HT1080 (cell line): ENCODE measurements at places on chromosomes 5 and 9.

- DNase-seq, result no peak
Measured at GRCh38 chr9:89364666-89365531, 46.6 kb downstream of the SECISBP2 start.

DNA sequence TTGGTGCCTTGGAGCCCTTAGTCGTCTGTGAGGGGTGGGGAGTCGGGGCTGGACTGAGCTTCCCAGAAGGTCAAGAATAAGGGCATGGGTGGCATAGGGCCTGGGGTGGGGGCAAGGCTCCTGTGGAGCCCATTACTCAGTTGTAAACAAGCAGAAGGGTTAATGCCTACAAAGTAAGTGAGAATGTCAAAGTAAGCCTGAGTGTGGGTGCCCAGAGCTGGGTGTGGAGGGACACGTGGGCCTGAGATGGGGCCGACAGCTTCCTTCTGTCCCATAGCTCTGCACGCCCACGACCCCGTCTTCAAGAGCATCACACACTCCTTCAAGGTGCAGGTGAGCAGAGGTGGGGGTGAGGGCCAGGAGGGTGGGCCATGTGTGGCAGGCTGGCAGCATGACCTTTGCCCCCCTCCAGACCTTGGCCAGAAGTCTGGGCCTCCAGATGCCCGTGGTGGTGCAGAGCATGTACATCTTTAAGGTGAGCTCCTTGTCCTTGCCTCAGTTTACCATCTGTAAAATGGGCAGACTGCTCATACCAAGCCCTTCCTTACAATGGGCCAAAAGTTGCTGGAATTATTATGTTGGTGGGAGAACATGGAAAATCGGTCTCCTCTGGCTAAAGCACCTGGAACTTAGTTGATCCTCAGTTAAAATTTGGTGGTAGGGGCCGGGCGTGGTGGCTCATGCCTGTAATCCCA is 11.1 kb downstream of the DOLK start:
- no peak for DNase-seq

DNA sequence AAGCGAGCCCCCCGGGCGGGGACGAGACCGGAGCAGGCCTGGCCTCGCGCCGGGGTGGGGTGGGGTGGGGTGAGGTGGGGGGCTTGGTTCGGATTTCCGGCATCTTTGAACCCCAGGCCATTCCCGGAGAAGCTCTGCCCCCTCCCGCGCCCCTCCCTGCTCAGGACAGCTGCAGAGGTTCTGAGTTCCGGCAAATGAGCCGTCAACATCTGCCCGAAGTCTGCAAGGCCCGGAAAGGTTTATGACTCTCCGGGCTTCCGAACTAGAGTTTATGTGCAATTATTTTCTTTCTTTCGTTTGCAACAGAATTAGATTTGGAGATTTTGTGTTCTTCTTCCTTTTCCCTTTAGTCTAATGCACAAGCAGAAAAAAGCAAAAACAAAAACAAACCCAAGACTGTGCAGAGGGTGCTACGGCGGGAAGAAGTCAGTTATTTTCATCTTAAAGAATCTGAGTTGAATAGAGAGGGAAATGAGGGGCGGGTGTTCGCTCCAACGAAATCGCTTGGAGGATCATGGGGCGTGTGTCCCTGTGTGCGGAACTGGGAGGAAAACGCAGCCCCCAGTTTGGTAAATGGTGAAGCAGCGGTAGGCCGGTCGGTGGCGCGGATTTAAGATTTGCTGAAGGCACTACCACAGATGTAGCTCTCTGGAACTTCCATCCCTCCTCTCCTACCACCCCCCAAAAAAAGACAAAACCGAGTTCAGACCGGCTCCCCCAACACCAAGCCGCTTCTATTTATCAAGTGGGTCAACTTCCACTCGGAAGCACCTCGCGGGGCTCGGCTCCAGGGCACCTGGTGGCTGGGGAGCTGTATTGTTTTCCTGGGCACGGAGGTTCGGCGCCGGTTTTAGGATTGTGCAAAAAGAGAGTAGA is 4.8 kb downstream of the LHX2 start:
- no peak for DNase-seq

- no peak for DNase-seq
Measured at GRCh38 chr5:33526755-33527154, 86.0 kb downstream of the TARS1 start.

DNA sequence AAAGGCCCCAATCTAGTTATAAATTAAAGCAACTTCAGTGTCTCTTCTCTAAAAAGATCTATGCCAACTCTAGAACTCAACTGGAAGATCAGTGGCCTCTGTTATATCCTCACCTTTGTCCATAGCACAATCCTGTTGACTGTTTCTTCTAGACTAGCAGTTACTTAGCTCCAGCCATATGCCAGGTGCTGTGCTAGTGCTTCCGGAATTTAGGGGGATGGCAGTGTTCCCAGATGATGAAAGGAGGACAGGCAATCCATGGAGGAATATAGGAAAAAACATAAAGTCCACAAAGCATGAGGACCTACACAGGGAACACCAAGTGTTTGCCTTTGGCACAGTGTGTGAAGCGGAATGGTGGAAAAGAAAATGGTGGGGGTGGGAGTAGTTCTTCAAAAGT is 214.3 kb downstream of the MAPKAP1 start:
- DNase-seq, result no peak

- peak; percentile 61 for DNase-seq
Measured at GRCh38 chr9:3758816-3759576, 233.2 kb upstream of the RFX3 start.

DNA sequence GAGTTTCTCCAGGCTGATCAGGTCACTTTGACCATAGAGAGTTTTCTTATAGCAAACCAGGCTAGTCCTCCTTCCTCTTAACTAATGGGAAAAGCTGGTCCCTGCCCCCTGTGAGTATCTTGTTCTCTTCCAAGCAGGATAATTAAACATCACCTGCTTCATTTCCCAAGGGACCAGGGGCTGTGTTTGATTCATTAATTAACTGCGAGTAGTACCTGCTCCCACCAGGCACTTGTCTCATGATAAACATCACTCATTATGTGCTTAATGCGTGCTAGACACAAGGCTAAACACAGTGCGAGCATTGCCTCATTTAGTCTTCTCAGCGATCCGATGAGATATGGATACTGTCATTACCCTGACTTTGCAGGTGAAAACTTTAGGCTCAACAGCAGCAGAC is 1.7 kb upstream of the FAM163B start:
- no peak for DNase-seq

DNA sequence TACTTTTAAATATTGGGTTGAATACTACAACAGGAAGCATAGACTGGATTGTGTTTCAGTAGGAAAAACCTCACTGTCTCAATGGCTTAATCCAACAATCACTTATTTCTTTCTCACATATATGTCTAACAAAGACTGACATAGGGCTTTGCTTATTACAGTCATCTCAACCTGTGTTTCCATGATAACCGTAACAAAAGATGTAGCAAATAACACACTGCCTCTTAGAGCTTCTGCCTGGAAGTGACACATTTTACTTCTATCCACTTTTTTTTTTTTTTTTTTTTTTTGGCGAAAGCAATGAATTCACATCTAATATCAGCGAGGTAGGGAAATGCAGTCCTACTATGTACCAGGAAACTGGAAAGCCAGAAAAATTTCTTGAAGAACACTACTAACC is 204.9 kb upstream of the CDKN2B start:
- peak; percentile 51 for DNase-seq
